NCI-H2029 (cell line): ENCODE measurements at places on chromosomes 1 and 21.

GRCh38 chr1:33984906-33985565 lies 121.2 kb downstream of the HMGB4 start:
- DNase-seq = no peak

DNA sequence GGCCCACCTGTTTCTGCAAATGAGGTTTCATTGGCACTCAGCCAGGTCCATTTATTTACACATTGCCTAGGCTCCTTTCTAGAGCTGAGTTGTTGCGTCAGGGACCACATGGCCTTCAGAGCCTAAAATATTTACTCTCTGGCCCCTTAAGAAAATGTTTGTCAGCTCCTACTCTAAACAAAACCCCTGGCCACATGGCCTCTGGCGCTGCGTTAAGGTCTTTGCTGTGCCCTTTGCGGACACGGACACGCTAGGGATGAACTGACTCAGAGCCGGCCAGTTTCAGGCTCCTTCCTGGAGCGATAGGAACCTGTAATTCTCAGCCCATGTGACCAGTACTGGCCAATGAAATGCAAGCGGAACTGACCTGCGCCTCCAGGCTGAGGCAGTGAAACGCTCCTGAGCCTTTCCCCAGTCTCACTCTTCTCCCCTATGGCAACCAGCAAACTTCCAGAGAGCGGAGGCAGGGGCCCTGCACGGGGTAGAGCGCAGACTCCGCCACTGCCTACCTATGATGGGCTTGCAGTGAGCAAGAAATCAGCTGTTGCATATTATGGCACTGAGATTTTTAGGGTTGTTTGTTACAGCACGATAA lies 160.3 kb downstream of the ETS2 start:
- DNase-seq = peak; percentile 99

DNA sequence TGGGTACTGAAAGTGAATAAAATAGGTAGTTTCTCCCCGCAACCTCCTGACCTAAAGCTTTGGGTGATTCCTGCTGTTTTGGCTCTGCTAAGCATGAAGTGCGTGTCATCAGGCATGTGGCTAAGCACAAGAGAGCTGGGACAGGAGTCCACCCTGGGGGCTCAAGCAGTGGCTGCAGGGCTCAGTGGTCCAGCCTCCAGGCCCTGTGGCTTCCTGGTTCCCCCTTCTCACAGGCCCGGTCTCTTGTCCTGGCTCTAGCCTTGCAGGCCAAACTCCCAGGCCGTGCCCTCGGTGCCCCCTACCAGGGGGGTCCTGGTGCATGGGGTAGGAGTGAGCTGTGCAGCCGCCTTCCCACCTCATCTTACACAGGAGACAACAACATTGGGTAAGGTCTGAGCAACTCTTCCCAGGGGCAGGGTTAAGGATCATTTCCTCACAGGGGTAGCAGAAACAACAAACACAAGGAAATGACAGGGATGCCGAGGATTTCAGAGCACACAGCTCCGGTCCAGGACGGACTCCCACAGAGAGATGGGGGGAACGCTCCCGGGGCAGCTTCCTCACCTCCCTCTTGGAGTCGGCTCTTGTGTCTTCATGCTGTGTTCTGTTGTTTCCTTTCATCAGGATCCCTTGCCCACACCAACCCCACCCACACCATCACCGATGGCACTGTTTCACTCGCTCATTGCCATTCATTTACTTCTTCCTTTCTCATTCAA lies 19.8 kb upstream of the SLC2A1 start:
- no peak for DNase-seq

- DNase-seq = no peak
Observed at GRCh38 chr1:85566890-85567289, 13.7 kb upstream of the CCN1 start.

DNA sequence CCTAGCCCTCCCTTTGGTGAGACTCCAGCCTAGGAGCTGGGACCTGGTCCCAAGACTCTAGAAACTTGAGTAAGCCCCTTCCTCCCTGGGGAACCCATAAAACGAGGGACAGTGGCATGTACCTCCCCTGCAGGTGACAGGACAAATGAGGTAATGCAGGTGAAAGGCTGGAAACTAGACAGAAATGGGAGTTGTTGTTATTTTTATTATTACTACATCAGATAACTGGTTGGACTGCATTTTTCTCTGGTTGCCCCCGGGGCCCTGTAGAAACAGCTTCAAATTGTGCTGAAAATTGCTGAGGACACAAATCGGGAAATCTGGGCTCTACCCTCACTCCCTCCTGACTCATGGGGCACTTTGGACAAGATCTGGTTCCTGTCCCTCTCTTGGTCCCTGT lies 132.3 kb upstream of the WNT4 start:
- no peak for DNase-seq

DNA sequence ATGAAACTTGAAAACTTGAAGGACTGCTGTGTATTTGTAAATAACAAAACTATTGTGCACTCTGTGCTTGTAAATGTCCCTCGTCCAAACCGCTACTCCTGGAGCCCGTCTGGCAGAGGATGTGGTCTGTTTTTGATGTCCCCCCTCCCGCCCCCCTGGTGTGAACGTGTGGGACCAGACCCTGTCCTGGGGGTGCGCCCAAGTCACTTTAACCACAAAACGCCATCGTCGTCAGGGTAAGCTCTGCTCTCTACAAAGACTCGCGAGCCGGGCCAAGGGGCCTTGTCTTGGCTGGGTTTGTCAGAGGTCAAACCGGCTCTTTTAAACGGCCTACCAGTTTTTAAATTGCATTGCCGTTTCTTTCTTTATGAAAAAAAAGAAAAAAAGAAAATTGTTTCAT lies 87.4 kb upstream of the TMEM51 start:
- no peak for DNase-seq

DNA sequence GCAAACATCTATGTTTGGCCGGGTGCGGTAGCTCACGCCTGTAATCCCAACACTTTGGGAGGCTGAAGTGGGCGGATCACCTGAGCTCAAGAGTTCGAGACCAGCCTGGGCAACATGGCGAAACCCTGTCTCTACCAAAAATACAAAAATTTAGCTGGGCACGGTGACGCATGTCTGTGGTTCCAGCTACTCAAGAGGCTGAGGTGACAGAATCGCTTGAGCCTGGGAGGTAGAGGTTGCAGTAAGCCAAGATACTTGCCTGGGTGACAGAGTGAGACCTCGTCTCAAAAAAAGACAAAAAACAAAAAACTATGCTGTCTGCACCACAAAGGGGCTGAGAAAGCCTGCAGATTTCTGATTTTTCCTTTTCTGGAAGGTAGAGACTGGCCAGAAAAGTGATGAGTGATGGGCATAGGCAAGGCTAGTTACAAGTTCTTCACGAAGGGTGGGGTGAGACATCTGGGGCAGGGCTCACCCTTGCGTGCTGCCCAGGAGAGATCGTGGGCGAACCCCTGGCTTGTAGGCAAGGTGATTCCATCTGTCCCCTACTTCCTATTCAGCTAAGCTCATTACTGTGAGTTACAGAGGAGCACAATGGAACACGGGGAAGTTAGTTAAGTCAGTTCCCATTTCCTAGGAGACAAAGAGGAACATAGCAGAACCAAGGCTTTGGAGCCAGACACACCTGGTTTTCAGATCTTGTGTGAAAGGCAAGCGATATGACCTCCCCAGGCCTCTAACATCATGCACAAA lies 3.2 kb downstream of the SLC2A1 start:
- DNase-seq = no peak

DNA sequence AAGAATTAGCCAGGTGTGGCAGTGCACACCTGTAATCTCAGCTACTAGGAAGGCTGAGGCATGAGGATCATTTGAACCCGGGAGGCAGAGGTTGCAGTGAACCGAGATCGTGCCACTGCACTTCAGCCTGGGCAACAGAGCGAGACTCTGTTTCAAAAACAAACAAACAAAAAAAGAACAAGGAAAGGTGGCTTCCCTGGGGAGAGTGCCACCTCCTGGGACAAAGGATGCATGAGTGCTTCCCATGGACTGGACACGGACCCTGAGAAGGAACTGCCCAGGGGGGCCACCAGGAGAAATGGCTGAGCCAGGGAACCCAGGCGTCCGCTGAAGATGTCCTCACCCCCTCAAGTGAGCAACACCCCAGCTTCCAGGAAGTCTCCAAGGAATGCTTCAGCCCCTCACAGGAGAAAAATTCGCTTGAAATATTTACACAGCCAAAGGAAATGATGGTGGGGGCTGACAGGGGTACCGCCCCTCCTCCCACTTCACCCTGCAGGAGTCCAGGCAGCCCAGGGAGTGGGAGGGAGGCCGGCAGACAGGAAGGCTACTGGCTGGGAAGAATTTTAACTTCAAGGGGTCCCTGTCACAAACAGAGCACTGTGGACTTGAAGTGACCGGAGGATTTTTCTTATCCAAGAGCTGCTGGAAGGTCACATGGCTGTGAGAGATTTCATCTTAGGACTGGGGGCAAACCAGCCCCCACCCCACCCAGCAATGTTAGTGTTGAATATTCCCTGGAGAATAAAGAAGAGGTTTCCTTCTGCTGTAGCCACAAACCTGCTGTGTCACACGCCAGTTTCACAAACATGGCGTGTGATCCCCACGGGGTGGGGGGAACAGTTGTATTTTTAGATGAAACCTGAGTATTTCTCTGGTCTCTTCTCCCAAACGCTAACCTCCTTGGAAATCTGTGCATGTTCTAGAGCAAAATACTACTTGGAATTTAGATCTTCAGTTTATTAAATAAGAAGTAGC lies 90.8 kb upstream of the SLC25A33 start:
- no peak for DNase-seq

DNA sequence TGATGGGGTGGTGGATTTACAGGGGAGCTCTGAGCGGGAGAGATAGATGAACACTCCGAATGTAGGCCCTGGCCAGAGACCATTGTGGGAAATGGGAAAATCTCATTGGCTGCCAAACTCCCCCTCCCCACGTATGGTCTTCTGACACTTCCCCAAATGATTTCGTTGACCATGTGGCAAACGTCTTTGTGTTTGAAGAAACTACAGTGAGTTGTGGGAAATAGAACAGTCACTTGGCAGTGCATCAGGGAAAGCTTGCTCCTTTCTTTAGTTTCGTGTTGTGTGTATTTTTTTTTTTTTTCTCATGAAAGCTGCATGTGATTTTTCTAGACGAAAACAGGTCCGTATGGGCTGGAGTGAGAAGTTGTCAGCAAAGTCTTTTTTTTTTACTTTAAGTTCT lies 25.0 kb upstream of the GRIK3 start:
- no peak for DNase-seq

DNA sequence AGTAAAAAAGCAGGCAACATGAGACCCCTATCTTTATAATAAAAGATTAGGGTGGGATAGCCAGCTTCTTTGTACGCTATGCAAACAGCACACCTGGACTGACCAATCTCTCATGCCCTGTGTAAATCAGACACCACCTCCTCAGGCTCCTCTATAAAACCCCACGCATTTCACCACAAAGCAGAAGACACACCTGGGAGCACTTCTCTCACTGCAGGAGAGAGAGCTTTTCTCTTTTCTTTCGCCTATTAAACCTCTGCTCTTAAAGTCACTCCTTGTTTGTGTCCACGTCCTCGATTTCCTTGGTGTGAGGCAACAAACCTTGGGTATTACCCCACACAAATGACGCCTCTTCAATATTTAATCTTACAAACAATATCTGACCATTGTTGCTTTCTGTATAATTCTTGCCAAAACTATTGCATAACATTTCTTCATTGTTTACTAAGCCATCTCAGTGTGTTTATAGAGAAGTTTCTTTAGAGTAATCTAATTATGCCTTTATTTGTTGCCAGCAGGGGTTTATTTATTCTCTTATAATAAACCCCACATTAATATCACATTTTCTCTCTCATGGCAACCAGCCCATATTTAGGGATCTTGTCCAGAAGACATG lies 31.6 kb upstream of the NUF2 start:
- DNase-seq = peak; percentile 43

DNA sequence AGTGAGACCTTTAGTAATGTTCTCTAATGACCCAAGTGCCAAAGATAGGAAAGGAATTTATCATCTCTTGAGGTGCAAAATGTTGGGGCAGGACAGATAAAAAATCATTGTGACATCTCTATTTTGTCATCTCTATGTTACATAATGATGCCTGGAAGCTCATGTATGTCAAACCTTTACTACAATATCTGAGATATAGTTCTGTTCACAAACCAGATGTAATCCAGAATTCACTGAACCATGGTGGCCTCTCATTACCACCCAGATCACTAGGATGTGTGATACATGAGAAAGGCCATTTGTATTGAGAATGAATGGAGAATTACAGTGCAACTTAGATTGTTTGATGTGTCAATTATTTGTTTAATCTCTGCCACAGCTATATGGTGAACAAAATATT lies 22.0 kb upstream of the KCTD3 start:
- no peak for DNase-seq

DNA sequence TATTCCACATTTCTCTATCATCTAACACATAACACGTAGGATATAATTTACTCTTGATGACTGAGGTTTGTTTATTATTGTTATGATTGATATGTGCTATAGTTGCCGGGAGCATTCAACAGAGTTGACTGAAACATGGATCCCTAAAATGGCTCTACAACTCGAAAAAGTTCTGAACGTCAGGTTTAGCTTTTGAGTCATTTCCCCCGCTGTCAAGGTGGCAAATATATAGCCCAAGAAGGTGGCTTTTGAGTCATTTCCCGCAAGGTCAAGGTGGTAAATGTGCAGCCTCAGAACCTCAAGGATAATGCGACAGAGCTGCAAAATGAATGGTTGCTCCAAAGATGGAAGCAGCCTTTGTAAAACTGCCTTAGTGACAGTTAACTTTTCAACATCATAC lies 104.0 kb downstream of the NIBAN1 start:
- no peak for DNase-seq

DNA sequence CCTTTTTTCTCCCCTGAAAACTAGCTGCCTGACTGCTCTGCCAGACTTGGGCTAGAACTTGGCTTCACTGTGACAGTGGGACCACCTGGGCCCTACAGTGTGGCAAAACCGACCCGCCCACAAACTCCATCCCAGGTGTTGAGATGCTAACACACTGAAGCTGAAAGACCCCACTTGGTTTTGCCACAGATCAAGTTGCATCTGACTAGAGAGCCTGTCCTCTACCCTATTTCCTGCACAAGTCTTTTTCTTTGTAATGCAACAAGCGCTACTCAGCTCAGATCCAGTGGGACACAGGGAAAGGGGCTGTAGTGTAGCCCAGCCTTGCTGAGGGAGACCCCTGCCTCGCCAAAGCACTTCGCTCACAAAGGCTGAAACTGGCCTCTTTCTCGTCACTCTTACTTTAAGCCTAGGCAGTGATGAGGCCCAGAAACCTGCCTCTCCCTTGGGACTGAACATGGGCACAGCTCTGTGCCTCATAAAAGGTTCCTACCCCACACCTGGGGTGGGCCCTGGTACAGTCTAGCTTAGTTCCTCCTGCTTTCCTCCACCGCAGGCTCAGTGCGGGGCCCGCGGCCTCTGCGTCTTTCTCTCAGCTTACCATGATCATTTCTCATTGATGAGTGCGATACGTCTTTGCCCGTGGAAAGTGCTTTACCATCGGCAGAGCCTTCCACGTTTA lies 9.7 kb downstream of the ALPL start:
- no peak for DNase-seq

- DNase-seq = no peak
Observed at GRCh38 chr1:164743976-164744375, 185.0 kb downstream of the PBX1 start.

DNA sequence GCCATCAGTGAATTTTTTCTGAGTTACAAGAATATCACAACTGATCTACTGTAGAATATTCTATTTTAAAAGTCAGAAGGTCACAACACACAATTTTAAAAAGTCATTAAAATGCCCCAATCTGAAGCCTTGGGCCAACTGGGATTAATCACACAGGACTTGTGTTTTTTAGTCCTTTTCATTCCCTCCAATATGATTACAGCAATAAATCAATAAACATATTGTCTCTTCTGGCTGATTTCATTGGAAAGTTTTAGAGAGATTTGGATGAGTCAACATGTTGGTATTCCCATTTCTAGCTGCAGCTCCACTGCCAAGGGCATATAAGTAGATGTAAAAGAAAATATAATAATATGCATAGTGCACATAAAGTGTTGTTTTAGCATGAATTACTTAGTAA lies 85.8 kb downstream of the NIBAN1 start:
- DNase-seq = no peak

- DNase-seq = no peak
Observed at GRCh38 chr1:66396212-66396890, 137.6 kb upstream of the SGIP1 start.
